Epithelial cell of proximal tubule (primary cell): ENCODE measurements at places on chromosomes 13 and 19. TPM values are rescaled to one million over a fixed set of nuclear protein-coding genes. Genes with fewer than 3 reads are reported as not detected.

Gene MUC16
- under 0.01 and 0.14 TPM in 2 replicates for total RNA-seq

Gene SOX1
- total RNA-seq = not detected in 2 replicates

Gene FOXA3
- 1.1 and 2.8 TPM in 2 replicates for total RNA-seq

Gene ZNF577
- total RNA-seq = 2.2 TPM in 2 replicates

Gene PEX11G
- 1.6 and 6.2 TPM in 2 replicates for total RNA-seq

Gene CATSPERD
- total RNA-seq = 0.65 TPM in 1 of 2 replicates, not detected in the other

Gene ZNF181
- 5.1 and 5.6 TPM in 2 replicates for total RNA-seq

Gene SLC10A2
- not detected in 2 replicates for total RNA-seq

Gene SLC25A42
- total RNA-seq = 2.2 and 2.9 TPM in 2 replicates

Gene MCOLN1
- total RNA-seq = 3.6 and 8.7 TPM in 2 replicates

DNA sequence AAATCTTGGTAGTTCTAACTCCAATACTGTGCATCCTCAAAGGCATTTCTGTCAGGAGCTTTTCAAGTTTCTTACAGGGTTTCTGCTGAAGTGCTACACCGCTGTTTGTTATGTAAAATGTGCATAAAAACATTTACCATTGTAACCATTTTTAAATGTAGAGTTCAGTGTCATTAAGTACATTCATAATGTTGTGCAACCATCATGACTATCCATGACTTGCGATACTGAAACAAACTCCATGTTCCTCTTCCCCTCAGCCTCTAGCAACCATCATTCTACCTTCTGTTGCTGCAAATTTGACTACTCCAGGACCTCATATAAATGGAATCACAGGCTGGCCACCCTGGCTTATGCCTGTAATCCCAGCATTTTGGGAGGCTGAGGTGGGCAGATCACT, 14.4 kb upstream of the SLC25A42 start:
- DNase-seq = no peak

DNA sequence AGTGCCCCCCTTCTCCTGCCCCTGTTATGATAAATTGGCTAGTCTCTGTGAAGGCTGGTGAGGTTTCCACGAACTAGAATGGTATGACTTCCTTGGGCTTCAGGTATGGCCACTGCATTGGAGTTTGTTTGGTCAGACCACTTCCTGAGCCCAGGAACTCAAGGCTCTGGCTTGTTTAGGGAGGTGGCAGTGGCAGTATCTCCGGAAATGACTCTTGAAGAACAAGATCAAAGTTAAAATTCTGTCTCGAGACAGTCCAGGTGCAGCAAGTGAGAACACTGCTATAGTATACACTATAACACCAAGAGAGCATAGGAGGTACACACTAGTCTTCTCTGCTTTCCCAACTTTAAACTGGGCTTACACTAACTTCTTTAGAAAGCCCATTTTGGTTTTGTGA, 309.1 kb downstream of the KLF12 start:
- DNase-seq = no peak

- no peak for DNase-seq
Observed at GRCh38 chr13:96500953-96501352, 411.0 kb downstream of the HS6ST3 start.

DNA sequence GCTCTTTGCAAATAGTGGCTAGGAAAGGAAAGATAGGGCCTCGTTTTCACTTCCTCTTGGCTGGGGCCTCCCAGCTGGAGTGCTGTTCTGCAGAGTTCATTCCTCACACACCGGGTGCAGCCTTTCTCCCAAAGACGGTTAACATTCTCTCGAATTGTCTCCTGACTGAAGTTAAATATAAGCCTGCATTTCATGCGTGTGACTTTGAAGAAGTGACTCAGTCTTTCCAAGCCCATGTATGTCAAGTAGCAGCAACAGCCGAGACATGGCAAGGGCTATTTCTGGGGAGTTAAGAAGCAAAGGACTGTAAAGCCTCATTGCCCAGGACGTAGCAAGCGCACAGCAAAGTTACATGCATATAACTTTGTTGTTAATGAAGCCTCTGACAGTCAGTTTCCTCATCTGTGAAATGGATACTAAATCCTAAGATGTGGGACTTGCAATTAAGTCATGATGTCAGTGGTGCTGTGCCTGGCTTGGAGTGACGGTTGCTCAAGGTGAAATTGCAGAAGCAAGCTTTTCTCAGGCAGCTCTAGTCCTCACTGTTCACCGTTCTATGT, 502.4 kb downstream of the MYO16 start:
- no peak for DNase-seq

GRCh38 chr13:57123681-57124080, 17.0 kb upstream of the PRR20A start:
- DNase-seq = no peak
